SK-MEL-5 (cell line): ENCODE measurements at places on chromosomes 6 and 20. TPM values are rescaled to one million over a fixed set of nuclear protein-coding genes. Genes with fewer than 3 reads are reported as not detected.

DNA sequence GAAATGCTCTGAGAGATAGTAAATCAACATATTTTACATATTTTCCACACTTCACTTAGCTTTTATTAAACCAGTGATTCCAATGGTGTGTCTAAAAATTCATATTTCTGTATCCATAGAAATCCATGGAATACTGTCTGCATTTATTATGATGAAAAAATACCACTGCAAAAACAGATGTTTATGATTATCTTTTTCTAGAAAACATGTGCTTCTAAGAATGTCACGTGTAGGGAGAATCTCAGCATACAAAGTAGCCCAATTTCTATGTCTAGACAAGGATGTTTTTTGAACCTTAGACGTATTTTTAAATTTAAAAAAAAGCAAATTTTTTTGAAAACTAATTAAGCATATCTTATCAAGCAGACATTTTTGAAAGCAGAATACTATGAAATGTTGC, 622.4 kb downstream of the TENT5A start:
- DNase-seq = no peak

DNA sequence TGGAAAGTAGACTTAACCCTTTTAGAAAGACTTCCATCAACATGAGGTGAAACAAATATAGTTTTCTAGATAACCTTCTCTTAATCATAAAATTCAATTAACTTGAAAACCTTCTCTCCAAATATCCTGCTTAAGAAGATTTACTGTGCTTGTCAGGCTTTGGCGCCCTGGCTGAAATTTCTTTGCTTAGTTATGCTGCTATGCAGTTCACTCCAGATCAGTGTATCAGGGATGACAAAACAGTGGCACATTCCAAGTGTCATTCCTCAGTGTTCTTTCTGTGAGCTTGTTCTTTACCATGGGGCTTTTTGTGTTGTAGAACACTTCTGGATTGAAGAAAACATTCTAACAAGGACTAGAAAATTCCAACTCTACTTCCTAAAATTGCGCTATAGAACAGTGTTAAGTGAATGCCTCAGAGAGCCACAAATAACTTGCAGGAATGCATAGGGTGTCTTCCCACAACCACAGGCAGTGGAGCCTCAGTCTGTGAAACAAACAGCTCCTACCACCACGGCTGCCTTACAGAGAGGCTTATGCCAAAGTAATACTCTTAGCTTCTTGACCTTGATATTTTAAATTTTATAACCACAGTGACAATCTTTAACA, 443.6 kb downstream of the CDC5L start:
- DNase-seq = peak; percentile 9

GRCh38 chr20:44357020-44357419, 1.5 kb downstream of the HNF4A start:
- DNase-seq = no peak

- DNase-seq = no peak
Observed at GRCh38 chr20:22353586-22353985, 230.8 kb downstream of the FOXA2 start.

GRCh38 chr6:81328700-81329099, 423.8 kb downstream of the TENT5A start:
- no peak for DNase-seq

The RFX6 gene
- 0.08 TPM in 1 of 2 replicates, not detected in the other for total RNA-seq

The FGD2 gene
- total RNA-seq = 0.08 TPM in 1 of 2 replicates, not detected in the other

The SPATA25 gene
- total RNA-seq = 1.3 and 2.2 TPM in 2 replicates
